ENCODE measurements at places on chromosomes 2 and 18.

GRCh38 chr18:56684277-56684676, 33.1 kb downstream of the WDR7 start:
- DNase-seq: no peak

GRCh38 chr2:224159345-224159928, 120.4 kb upstream of the SERPINE2 start:
- DNase-seq: no peak

DNA sequence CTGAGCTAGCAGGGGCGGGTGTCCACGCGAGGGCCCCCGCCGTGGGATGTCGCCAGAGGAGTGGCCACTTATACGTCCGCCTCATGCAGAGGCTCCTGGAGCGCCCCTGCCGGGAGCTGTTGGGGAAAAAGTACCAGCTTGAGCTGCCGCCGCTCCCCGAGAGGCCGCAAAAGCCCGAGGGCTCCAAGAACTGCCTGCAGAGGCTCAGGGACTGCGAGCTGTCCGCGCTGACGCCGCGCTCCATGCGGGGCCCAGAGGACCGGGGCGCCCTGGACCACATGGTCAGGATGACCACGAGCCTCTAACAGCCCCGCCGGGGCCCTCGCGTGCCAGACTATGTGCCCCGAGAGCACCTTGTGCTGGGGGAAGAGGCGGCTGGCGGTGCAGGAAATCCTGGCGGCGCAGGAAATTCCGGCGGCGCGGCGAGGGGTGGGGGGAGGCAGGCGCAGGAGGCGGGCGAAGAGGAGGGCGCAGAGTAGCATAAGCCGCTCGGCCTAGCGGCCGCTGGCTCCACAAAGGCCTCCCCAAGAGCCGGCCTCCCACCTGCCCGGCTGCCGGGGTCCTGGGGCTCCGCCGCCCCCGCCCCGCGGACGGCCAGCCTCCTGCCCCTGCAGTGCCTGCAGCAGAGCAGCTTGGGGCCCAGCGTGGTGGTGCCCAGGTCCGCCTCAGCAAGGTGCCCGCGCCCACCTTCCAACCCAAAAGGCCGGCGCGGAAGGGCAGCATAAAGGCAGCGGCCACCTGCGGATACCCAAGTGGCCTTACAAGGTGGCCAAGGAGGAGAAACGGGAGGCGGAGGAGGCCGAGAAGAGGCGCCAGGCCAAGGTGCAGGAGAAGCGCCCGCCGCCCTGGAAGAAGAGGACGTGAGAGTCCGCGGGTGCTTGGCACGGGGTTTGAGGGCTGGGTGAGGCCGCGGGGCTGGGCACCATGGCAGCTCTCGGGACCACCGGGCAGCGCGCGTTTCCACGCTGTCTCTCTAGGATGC, 42.1 kb upstream of the TRIM43B start:
- DNase-seq: no peak

DNA sequence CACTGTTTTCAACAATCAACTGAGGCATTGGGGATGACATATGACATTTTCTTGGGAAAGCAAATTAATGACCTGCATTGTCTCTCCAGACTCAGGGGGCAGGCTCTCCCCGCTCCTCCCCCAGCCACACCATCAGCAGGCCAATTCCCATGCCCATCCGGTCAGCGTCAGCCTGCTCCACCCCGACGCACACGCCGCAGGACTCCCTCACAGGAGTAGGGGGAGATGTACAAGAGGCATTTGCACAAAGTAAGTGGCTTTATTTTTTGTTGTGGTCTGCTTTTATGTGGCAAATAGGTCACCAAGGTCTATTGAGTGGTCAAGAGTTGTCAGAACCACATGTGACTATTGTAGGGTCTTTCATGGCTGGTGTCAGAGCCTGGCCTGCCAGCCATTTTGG, 165.1 kb downstream of the DTNA start:
- DNase-seq: no peak

- no peak for DNase-seq
Observed at GRCh38 chr2:119221609-119222008, 2.0 kb upstream of the STEAP3 start.

DNA sequence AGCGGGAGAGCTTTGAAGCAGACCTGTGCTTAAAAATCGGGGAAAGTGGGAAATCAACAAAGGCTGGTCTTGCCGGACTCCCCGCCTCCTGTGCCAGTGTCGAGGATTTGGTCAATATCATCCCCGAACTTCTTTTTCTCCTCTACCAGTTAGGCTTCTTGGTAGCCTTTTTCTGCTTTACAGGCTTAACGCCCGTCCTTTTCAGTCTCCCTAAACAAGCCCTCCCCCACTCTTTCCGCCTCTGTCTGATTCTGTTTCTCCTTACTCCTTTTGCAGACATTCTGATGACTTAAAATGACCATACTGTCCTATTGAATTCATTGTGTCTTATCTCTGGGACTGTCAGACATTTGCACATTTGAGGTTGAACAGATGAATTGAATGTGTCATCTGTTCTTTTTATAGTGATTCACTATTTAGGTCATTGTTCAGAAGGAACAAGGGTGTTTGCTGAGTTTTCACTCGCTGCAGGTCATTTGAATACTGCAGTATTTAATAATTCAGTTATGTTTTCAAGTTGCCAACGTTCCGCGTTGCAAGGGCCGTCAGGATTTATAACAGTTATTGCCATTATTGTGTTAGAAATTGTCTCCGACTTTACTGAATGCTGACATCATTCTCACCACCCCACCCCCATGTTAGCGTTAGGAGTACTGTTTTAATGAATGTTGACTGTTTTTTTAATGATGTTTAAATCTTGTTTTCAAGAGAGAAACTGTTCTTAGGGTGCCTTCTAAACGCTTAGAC, 1.1 kb downstream of the ITGAV start:
- DNase-seq: peak; percentile 39

DNA sequence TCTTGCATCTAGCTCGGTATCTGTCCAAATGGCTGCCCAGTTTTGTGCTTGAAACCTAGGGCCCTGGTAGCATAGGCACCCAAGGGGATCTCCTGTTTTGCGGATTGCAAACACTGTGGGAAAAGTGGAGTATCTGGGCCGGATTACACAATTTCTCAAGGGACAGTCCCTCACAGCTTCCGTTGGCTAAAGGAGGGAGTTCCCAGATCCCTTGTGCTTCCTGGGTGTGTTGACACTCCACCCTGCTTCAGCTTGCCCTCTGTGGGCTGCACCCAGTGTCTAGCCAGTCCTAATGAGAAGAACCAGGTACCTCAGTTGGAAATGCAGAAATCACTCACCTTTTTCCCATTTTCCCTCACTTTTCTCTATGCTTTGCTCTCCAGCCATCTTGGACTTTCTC, 35.5 kb downstream of the RPRM start:
- no peak for DNase-seq

GRCh38 chr2:85257359-85257969, 70.3 kb downstream of the TGOLN2 start:
- no peak for DNase-seq

DNA sequence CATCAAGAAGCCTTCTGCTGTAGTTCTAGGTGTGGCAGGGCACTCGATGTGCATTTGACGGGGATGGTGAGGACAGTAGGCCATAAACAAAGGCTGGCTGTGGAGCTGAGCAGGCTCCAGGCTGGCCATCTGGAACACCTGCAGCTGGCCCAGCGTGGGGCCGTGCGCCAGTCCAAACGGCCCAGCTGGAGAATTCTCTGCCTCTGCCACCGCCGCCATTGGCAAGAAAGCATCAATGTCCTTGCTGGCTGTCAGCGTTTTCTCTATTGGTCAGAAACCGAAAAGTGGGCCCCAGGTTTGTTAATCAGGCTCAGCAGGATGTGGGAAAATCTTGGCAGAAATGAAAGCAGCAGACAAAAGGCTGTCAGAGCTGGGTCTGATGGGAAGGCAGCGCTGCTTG, 24.0 kb upstream of the CTIF start:
- no peak for DNase-seq

- no peak for DNase-seq
Observed at GRCh38 chr2:219661955-219662395, 34.5 kb downstream of the SLC4A3 start.

DNA sequence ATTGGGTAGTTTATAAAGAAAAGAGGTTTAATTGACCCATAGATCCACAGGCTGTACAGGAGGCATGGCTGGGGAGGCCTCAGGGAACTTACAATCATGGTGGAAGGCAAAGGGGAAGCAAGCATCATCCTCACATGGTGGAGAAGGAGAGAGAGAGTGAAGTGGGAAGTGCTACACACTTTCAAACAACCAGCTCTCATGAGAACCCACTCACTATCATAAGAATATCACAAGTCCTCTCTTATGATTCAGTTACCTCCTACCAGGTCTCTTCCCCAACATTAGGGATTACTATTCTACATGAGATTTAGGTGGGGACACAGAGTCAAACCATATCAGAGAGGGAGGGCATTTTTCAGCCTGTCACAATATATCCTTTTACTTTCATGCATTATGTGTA, 22.7 kb upstream of the DOCK10 start:
- DNase-seq: no peak

DNA sequence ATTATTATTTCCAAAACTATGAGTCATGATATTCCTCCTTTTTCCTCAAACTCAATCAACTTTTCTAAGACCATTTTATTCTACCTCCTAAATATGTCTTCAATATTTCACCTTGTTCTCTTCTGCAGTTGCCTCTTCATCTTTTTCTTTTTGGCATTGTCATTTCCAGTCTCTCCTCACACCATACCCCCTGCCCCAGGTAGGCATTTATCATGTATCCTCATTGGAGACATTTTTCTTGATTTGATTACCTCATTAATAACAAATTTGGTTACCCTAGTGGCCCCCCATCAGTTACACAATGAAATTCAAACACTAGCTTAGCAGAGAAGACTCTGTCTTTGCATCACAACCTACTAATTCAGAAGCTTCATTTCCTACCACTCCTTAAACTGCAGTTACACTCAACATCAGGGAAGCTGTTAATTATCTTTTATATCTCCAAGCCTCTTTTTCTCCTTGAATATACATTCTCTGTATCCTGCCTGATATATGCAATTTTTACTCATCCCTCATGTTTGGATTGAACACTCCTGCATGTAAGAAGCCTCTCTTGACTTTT, 133.0 kb downstream of the IKZF2 start:
- no peak for DNase-seq

DNA sequence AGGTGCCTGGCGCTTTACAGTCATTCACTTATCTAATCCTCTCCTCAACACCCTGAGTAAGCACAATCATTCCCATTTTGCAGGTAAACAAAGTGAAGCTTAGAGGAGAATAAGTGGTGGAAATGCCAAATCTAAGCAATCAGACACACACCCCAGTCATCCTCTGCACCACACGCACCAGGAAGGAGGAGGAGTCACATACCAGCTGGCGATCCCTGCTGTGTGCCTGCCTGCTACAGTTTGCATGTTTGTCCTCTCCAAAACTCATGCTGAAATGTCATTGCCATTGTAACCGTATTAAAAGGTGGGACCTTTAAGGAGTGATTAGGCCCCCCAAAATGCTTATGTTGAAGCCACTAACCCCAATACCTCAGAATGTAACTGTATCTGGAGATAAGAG, 93.7 kb downstream of the LOXHD1 start:
- DNase-seq: no peak

- DNase-seq: no peak
Observed at GRCh38 chr2:3872451-3872850, 169.1 kb downstream of the DCDC2C start.

DNA sequence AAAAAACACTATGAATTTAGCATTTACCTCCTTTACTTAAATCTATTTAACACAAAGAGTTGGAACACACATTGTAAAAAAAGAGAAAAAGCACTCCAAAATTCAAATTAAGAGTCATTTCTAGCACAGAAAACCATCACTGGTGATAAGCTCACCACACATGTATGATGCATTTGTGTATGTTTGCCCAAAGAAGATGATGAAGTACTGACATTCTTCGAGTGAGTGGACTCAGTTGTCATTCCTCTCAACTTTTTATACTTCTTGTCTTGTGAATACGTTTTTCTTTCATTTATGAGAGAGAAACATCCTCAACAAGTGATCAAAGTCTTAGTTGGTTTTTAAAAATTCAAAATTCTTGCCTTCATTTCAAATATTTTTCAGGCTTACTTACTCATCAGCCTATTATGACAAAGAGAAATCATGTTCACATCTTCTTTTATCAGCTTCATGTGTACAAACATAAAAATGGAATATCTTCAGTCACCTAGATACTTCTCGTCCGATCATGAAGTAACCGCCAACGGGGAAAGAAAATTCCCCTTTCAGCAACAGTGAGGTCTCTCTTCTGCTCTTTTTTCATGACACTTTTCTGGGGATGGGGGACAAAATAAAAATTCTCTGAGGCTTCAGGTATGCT, 1.5 kb downstream of the DSEL start:
- DNase-seq: no peak

DNA sequence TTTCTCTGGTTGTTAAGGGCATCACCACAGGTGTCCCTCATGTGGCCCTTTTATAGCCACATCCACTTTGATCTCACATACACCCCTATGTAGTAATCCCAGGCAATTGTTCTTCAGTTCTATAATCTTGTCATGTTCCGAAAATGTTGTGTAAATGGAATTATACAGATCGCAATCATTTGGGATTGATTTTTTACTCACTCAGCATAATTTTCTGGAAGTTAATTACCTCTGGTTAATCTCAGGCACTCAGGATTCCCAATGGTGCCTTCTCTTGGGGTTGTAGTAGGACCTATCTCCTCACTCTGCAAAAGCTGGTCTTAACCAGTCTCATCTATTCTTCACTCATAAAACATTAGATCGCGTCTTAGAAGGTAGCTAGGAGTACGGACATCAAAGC, 1549.6 kb upstream of the DDX18 start:
- DNase-seq: no peak

DNA sequence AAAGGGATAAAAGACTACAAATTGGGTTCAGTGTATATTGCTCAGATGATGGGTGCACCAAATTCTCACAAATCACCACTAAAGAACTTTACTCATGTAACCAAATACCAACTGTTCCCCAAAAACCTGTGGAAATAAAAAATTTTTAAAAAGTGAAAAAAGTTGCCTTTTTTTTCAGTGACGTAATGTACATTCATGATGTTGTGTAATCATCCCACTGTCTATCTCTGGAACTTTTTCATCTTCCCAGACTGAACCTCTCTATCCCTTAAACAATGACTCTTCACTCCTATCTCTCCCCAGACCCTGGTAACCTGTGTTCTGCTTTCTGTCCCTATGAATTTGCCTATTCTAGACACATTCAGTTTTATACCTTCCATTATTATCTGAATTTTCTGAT, 19.0 kb upstream of the GALR1 start:
- no peak for DNase-seq

All from COLO829 (cell line).